Stimulated activated naive B cell treated with anti-CD40 and anti-IgM and Interleukin-4, amounts not matched to agents 10 μg/mL and 1 μg/mL and 100 μg/mL, for 72 hours (primary cell): ENCODE measurements at places on chromosomes 6 and 20.

GRCh38 chr6:134519465-134519864 lies 201.6 kb upstream of the SGK1 start:
- peaks cover 10% of the 10 kb centered on the region for H3K4me1 ChIP-seq
- DNase-seq, result no peak
- no peaks in the 10 kb centered on the region for H3K36me3 ChIP-seq
- H3K27me3 ChIP-seq, result no peaks in the 10 kb centered on the region
- peak overlapping the region; percentile 47 for H3K4me3 ChIP-seq
- no peak overlapping the region for H3K27ac ChIP-seq

DNA sequence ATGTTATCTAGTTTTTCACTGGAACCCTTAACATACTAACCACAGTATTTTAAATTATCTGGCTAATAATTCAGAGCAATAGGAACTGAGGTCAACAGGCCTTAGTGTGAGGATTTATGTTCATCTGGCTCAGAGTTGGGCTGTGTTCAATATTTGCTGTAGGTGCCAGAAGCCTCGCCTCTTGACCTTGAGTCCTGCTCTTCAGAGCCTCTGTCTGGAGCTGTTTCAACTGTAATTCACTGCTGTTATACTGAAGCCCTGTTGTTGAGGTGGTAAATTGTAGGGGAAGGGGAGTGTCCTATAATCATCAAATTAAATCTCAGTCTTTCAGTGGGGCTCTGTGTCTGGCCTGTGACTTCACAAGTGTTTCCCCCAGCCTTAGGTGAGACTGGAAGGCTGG lies 184.4 kb downstream of the CDH26 start:
- no peak overlapping the region for H3K27ac ChIP-seq
- H3K27me3 ChIP-seq, result no peaks in the 10 kb centered on the region
- H3K4me3 ChIP-seq, result no peak overlapping the region

- H3K4me3 ChIP-seq, result no peak overlapping the region
- no peaks in the 10 kb centered on the region for H3K4me1 ChIP-seq
- no peaks in the 10 kb centered on the region for H3K36me3 ChIP-seq
- H3K27me3 ChIP-seq, result no peaks in the 10 kb centered on the region
- H3K27ac ChIP-seq, result no peak overlapping the region
These were observed 133.7 kb downstream of the PLCB4 start for GRCh38 chr20:9202420-9203080.

DNA sequence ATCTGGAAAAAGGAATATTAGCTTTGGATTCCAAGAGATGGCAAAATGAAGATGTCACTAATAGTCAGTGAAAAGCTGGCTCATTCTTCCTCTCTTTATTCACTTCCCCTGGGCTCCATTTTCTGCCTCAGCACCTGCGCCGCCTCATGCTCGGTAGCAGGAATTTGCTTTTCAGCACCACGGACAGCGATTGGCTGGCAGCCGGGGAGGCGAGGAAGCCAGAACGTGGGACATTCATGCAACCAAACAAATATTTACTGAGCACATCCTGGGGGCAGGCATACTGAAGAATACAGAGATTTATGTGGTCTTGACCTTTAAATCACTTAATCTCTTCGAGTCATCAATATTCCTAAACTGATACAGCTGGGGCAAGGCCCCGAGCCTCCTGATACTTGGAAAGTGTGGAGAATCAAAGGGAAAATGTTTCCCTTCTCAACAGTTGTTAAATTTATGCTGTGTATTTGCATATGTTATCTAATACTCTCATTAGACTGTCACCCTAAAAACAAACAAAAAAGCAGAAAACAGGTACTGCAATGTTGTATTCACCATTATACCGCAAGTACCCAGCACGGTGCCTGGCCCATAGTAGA lies 12.1 kb upstream of the PDYN start:
- H3K27ac ChIP-seq, result no peak overlapping the region
- no peaks in the 10 kb centered on the region for H3K36me3 ChIP-seq
- no peaks in the 10 kb centered on the region for H3K4me1 ChIP-seq
- DNase-seq, result peak; percentile 39

DNA sequence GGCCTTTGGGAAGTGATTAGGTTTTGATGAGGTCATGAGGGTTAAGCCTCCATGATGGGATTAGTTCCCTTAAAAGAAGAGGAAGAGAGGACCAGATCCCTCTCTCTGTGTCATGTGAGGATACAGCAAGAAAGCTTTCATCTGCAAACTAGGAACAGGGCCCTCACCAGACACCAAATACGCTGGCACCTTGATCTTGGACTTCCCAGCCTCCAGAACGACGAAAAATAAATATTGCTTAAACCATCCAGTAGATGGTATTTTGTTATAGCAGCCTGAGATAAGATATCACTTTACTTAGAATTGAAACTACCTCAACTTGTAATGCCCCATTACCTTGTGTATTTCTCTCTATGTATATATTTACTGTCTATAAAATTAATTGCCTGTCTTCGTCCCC lies 65.4 kb upstream of the NNAT start:
- DNase-seq, result no peak
- peaks cover 3% of the 10 kb centered on the region for H3K36me3 ChIP-seq
- no peak overlapping the region for H3K27ac ChIP-seq
- peaks cover 28% of the 10 kb centered on the region for H3K27me3 ChIP-seq
- H3K4me3 ChIP-seq, result no peak overlapping the region

- no peak for DNase-seq
- no peaks in the 10 kb centered on the region for H3K27me3 ChIP-seq
- H3K4me1 ChIP-seq, result no peaks in the 10 kb centered on the region
- no peak overlapping the region for H3K4me3 ChIP-seq
- H3K36me3 ChIP-seq, result no peaks in the 10 kb centered on the region
These were observed 36.5 kb upstream of the IRAK1BP1 start for GRCh38 chr6:78830805-78831204.
